ENCODE measurements at places on chromosomes 16 and 17.
A peak's percentile ranks its signal among the peaks of the same experiment; 100 is the strongest.

DNA sequence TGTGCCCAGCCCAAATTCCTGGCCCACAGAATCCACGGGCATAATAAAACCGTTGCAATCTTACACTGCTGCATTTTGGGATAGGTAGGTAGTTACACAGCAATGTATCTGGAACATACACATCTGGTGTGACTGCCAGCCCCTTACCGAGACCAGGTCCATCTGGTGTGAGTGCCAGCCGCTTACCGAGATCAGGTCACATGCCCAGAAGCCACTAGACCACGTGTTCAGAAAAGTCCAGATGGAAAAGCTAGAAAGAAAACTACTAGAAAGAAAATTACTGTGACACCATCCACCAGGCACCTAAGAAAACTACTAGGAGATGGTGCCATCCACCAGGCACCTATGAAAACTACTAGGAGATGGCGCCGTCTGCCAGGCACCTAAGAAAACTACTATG lies 19.4 kb downstream of the PIK3R5 start:
- DNase-seq: no peak

GRCh38 chr17:47807421-47807820 lies 14.2 kb downstream of the OSBPL7 start:
- DNase-seq: no peak

- DNase-seq: no peak
Observed at GRCh38 chr16:68369168-68369567, 58.3 kb downstream of the PRMT7 start.

GRCh38 chr16:995783-996182 lies 14.2 kb downstream of the SOX8 start:
- no peak for DNase-seq

- DNase-seq: peak; percentile 43
Observed at GRCh38 chr17:75778861-75779249, 5.8 kb upstream of the UNK start.

DNA sequence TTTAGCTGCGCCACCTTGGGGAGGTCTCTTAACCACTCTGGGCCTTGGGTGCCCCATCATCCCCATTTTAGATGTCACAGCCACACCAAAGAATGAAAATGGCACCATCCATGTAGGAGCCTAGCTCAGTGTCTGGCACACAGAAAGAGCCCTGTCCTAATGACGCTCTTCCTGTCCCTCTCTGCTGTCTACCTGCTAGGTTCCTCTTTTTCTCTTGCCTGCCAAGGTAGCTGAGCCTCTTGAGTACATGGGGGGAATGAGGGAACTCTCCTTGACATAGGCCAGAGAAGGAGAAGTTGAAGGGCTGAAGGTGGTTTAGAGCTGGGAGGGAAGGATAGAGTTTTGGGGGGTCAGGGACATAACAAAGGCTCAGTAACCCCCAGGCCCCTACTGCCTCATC lies 1.8 kb downstream of the RUNDC3A start:
- no peak for DNase-seq

GRCh38 chr17:43033948-43034881 lies 9.2 kb downstream of the RND2 start:
- DNase-seq: no peak
